Activated CD4-positive, alpha-beta T cell treated with anti-CD3 and anti-CD28 coated beads, Interleukin-2, amount 10 ng/mL, durations not matched to agents 7 days and 5 days (primary cell): ENCODE measurements at places on chromosomes 6 and 20. TPM values are rescaled to one million over a fixed set of nuclear protein-coding genes. Genes with fewer than 3 reads are reported as not detected.

GRCh38 chr20:46062621-46063020, 27.1 kb downstream of the NCOA5 start:
- no peak overlapping the region for H3K27ac ChIP-seq
- peaks cover 44% of the 10 kb centered on the region for H3K4me1 ChIP-seq
- H3K4me3 ChIP-seq = no peak overlapping the region
- peaks cover 58% of the 10 kb centered on the region for H3K36me3 ChIP-seq
- no peak for DNase-seq
- peaks cover 5% of the 10 kb centered on the region for H3K27me3 ChIP-seq

GRCh38 chr20:62122654-62123449, 577 bp downstream of the LSM14B start:
- peaks cover 47% of the 10 kb centered on the region for H3K4me1 ChIP-seq
- peak overlapping the region; percentile 79 for H3K4me3 ChIP-seq
- peak; percentile 38 for DNase-seq

DNA sequence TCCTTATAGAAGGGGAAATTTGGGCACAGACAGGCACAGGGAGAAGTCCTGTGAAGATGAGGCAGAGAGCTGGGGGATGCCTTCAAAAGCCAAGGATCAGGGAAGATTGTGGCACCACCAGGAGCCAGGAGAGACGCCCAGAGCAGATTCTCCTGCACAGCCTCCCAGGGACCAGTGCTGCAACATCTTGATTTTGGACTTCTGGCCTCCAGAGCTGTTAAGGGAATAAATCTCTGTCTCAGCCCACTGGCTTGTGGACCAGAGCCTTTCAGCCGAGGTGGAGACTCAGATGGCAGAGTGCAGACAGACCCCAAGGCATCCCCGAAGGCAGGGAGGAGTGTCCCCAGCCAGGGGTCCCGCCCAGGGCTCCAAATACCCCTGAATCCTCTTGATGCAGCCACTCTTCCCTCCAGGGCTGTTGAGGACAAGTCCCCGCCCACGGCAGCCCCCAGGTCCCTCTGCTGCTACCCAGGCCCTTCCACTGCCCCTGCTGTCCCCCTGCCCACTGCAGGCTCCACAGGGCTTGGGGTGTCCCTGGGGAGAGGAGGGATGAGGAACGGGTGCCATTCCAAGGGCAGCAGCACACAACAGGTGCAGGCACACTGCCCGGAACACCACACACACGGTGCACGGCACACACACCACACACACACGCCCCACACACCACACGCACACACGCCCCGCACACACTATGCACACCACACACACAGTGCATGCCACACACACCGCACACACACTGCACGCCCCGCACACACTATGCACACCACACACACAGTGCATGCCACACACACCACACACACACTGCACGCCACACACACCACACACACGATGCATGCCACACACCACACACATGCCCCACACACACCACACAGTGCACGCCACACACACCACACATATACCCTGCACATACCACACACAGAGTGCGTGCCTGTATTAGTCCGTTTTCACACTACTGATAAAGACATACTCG, 311.4 kb downstream of the TAF4 start:
- no peak overlapping the region for H3K4me3 ChIP-seq
- H3K27ac ChIP-seq = no peak overlapping the region
- H3K36me3 ChIP-seq = no peaks in the 10 kb centered on the region
- H3K27me3 ChIP-seq = no peaks in the 10 kb centered on the region

GRCh38 chr6:142683714-142684141, 261.2 kb downstream of the HIVEP2 start:
- no peak for DNase-seq
- peaks cover 20% of the 10 kb centered on the region for H3K4me1 ChIP-seq
- no peaks in the 10 kb centered on the region for H3K36me3 ChIP-seq
- no peaks in the 10 kb centered on the region for H3K27me3 ChIP-seq
- no peak overlapping the region for H3K27ac ChIP-seq

GRCh38 chr6:57183336-57183735, 11.2 kb downstream of the BAG2 start:
- no peak overlapping the region for H3K27ac ChIP-seq
- peaks cover 9% of the 10 kb centered on the region for H3K4me1 ChIP-seq
- peaks cover 35% of the 10 kb centered on the region for H3K36me3 ChIP-seq

DNA sequence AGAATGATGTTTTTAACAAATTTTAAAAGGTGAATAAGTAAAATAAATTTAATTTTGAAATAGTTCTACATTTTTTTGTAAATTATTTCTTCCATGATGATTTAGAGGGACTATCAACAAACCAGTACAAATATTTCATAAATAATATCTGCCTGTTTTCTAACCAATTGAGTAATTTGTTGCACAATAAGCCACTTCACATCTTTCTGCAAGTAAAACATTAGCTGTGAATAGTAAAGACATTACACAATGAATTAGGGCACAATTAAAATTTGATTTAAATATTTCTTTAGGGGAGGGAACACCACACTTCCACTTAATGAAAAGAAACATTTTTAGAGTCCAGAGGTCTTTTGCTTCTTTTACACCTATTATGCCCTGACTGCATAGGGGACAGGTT, 118.4 kb upstream of the PTPRK start:
- no peak overlapping the region for H3K27ac ChIP-seq
- H3K4me3 ChIP-seq = no peak overlapping the region
- no peaks in the 10 kb centered on the region for H3K4me1 ChIP-seq
- H3K36me3 ChIP-seq = no peaks in the 10 kb centered on the region

The NMBR gene
- total RNA-seq = not detected

- no peaks in the 10 kb centered on the region for H3K36me3 ChIP-seq
- no peak overlapping the region for H3K4me3 ChIP-seq
- no peak overlapping the region for H3K27ac ChIP-seq
- no peak for DNase-seq
Observed at GRCh38 chr20:50717974-50718761, 13.2 kb upstream of the PARD6B start.

GRCh38 chr6:167933847-167934246, 63.6 kb upstream of the KIF25 start:
- no peaks in the 10 kb centered on the region for H3K36me3 ChIP-seq
- DNase-seq = no peak
- no peak overlapping the region for H3K27ac ChIP-seq
- no peak overlapping the region for H3K4me3 ChIP-seq
- peaks cover 3% of the 10 kb centered on the region for H3K27me3 ChIP-seq
- H3K4me1 ChIP-seq = no peaks in the 10 kb centered on the region

The CLVS2 gene
- not detected for total RNA-seq

- no peaks in the 10 kb centered on the region for H3K36me3 ChIP-seq
- DNase-seq = no peak
- H3K4me3 ChIP-seq = no peak overlapping the region
- no peaks in the 10 kb centered on the region for H3K4me1 ChIP-seq
- H3K27me3 ChIP-seq = no peaks in the 10 kb centered on the region
Observed at GRCh38 chr6:88238065-88238464, 71.9 kb upstream of the CNR1 start.

DNA sequence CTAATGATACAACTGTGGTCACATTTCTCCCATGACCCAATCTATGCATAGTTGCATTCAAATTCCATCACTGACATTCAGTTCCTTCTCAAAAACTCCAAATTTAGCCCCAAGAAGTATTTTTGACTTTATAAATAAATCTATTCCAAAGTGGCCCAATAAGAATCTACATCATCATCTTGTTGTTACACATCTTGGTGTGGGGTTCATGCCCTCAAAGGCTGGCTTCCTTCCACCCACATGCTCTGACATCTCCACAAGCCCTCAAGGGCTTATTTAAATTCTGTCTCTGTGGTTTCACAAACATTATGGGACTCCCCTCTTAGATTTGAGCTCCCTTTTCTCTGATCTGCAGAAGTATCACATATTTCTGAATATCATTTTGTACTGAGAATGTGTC, 585.3 kb upstream of the BTBD3 start:
- H3K4me1 ChIP-seq = no peaks in the 10 kb centered on the region
- no peaks in the 10 kb centered on the region for H3K27me3 ChIP-seq
- no peaks in the 10 kb centered on the region for H3K36me3 ChIP-seq
- H3K27ac ChIP-seq = no peak overlapping the region
- no peak overlapping the region for H3K4me3 ChIP-seq

The OR2H2 gene
- total RNA-seq = not detected

- H3K36me3 ChIP-seq = peaks cover 1% of the 10 kb centered on the region
- no peak overlapping the region for H3K27ac ChIP-seq
- H3K4me3 ChIP-seq = no peak overlapping the region
- peaks cover 25% of the 10 kb centered on the region for H3K4me1 ChIP-seq
- H3K27me3 ChIP-seq = no peaks in the 10 kb centered on the region
- DNase-seq = no peak
Observed at GRCh38 chr20:45323731-45324130, 15.6 kb upstream of the MATN4 start.

DNA sequence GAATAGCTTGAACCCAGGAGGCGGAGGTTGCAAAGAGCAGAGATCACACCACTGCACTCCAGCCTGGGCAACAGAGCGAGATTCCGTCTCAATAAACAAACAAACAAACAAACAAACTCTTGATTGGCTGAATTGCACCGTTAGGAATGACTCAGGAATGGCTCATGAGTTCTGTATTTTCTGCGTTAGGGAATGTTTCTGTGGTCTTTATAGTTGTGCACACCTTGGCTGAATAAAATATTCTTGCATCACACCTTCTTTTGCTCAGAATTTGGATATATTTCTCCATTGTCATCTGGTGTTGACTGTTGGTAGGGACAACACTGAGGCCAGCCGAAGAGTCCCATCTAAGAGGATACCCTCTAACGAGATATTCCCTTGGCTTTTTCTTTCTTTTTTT, 19.6 kb upstream of the PI16 start:
- no peak for DNase-seq
- H3K36me3 ChIP-seq = no peaks in the 10 kb centered on the region
- H3K27me3 ChIP-seq = peaks cover 6% of the 10 kb centered on the region
- H3K4me1 ChIP-seq = peaks cover 21% of the 10 kb centered on the region
- no peak overlapping the region for H3K4me3 ChIP-seq
- H3K27ac ChIP-seq = no peak overlapping the region

DNA sequence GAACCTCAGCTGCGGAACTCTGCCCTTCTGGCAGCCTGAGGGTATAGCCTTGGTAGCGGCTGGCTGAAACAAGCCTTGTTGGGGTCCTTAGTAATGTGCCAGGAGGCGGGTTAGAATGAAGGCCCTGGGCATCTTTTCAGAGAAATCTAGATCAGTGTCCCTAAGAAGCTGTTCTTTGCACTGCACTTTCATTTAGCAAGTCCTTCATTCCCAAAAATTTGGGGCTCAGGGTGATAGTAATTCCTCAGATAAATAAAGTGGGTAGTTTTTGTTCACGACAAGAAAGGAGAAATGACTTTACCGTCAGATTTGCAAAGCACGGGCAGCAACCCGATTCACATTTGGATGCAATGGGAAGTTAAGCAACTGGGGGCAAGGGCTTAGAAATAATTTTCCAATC, 3.2 kb downstream of the INSM1 start:
- no peak overlapping the region for H3K27ac ChIP-seq
- peaks cover 65% of the 10 kb centered on the region for H3K27me3 ChIP-seq
- no peaks in the 10 kb centered on the region for H3K36me3 ChIP-seq
- peaks cover 7% of the 10 kb centered on the region for H3K4me1 ChIP-seq
- H3K4me3 ChIP-seq = no peak overlapping the region
- no peak for DNase-seq

GRCh38 chr20:4413314-4414049, 308.2 kb upstream of the PRND start:
- no peak overlapping the region for H3K4me3 ChIP-seq
- H3K4me1 ChIP-seq = no peaks in the 10 kb centered on the region
- no peaks in the 10 kb centered on the region for H3K36me3 ChIP-seq
- no peak overlapping the region for H3K27ac ChIP-seq

GRCh38 chr6:142384519-142385254, 82.9 kb downstream of the ADGRG6 start:
- H3K27ac ChIP-seq = no peak overlapping the region
- no peak overlapping the region for H3K4me3 ChIP-seq
- DNase-seq = no peak
- peaks cover 15% of the 10 kb centered on the region for H3K27me3 ChIP-seq

The PRPF6 gene
- 70.8 TPM for total RNA-seq

- no peak overlapping the region for H3K27ac ChIP-seq
- H3K27me3 ChIP-seq = no peaks in the 10 kb centered on the region
- H3K36me3 ChIP-seq = peaks cover 4% of the 10 kb centered on the region
- peaks cover 4% of the 10 kb centered on the region for H3K4me1 ChIP-seq
- DNase-seq = no peak
Observed at GRCh38 chr6:143642403-143642802, 35.4 kb upstream of the PHACTR2 start.

The BANF2 gene
- not detected for total RNA-seq

DNA sequence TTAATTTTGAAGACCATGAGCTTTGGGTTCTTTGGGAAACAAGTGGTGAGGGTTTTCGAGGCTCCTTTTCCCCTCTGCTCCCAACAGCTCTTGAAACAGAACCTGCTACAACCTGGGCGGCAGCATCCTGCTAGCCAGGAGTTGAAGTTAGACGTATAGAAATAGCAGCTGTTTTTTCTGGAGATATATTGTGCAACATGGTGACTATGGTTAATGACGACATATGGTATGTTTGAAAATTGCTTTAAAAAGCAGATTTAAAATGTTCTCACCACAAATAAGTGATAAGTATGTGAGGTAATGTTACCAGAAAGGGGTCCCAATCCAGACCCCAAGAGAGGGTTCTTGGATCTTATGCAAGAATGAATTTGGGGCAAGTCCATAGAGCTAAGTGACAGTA, 138.9 kb downstream of the PDE7B start:
- no peaks in the 10 kb centered on the region for H3K4me1 ChIP-seq
- no peak for DNase-seq
- no peaks in the 10 kb centered on the region for H3K27me3 ChIP-seq

The GPX5 gene
- total RNA-seq = not detected

DNA sequence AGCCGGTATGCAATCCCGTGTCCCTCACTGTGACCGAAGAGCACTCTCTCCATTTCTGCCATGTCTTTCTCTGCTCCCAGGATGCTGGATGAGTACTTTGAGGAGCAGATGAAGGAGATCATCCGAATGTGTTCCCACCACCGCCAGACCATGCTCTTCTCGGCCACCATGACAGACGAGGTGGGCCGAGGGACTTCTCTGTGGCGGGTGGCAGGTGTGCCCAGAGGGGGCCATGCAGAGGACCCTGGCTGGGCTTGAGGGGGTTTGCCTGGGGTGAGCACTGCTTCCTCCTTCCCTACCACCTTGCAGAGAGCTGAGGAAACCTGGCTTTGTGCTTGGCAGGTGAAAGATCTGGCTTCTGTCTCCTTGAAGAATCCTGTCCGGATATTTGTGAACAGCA, 14.0 kb downstream of the DDX27 start:
- H3K4me1 ChIP-seq = peaks cover 2% of the 10 kb centered on the region
- no peak overlapping the region for H3K4me3 ChIP-seq
- DNase-seq = no peak
- no peaks in the 10 kb centered on the region for H3K27me3 ChIP-seq
- no peak overlapping the region for H3K27ac ChIP-seq
- H3K36me3 ChIP-seq = peaks cover 56% of the 10 kb centered on the region

DNA sequence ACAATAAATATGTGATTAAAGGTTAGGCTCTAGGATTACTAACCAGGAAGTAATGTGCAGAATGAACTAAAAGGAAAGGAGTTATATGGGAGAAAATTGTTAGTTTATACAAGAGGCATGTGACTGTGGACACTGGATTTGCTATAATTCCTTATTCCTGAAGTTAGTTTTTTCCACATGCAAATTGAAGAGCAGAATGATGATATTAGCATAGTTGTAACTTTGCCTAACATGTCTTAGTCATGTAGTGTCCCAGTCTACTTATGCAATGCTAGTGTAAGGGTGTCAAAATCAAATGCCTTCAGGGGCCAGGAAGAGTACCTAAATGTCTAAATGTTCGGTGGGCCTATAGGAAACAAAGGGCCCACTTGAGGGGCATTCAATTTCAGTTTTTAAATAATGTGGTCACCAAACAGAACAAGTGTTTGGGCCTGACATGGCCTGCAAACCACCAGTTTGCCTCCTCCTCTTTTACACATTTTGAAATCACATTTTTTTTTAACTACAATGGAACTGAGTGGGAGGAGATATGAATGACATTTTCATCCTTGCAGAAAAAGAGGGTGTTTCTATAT, 28.0 kb upstream of the CEP85L start:
- H3K27me3 ChIP-seq = no peaks in the 10 kb centered on the region
- H3K4me3 ChIP-seq = no peak overlapping the region
- no peak overlapping the region for H3K27ac ChIP-seq
- H3K4me1 ChIP-seq = peaks cover 35% of the 10 kb centered on the region
